ENCODE measurements at places on chromosomes 1 and 21. TPM values are rescaled to one million over a fixed set of nuclear protein-coding genes. Genes with fewer than 3 reads are reported as not detected.

The OLIG2 gene
- total RNA-seq, result not detected

The TNNI3K gene
- total RNA-seq, result 9.7 TPM

The NUCKS1 gene
- total RNA-seq, result 80.6 TPM

The EXTL1 gene
- total RNA-seq, result 1.6 TPM

GRCh38 chr1:10338047-10338446, 60.8 kb upstream of the PGD start:
- no peaks in the 10 kb centered on the region for H3K27me3 ChIP-seq
- H3K4me1 ChIP-seq, result no peaks in the 10 kb centered on the region
- no peak overlapping the region for H3K4me3 ChIP-seq
- no peak for DNase-seq

DNA sequence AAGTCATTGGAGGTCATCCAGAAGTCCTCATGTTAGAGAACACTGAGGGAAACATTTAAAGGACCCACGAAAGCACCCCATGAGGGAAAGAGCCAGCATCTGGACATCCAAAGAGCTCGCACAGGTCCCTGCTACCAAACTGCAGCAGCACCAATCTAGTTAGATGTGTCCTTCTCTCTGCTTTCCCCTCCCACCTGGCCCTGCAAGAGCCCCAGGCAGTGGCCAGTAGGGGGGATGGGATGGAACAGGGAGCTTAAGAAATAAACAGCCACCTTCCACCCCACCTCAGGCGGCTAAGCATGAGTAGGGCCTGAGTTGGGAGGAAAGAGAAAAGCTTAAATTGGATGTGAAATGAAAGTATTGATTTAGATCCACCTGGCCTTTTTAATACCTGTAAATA, 175.9 kb upstream of the KCND3 start:
- no peak overlapping the region for H3K4me3 ChIP-seq
- H3K4me1 ChIP-seq, result no peaks in the 10 kb centered on the region
- H3K36me3 ChIP-seq, result no peaks in the 10 kb centered on the region
- no peak for DNase-seq

DNA sequence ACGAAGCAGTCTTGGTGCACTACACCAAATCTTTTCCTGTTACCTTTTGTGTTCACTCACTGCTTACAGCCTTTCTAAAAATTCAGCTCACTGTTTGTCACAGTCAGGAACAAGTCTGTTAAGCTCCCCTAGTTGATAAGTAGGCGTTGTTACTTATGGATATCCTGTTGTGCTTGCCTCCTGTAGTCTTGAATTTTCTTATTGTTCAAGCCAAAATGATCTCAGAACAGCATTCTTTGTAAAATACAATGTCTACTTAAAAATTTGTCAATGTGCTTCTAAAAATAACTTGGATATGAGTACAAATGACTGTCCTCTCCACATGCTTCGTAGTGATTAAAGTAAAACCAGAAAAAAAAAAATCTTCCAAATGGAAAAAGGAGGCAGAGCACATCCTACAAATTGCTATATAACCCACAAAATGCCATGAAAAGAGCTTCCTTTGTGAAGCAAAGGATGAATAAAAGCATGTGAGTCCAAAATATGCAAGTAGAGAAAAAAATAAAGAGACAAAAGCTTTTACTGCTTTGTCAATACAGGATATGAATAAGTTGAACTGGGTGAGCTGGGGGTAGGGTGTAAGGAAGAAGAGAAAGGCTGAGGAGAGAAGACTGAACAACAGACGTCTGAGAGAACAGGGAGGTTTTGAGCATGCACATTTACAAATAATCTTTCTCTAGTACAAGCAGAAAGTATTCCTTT, 228.9 kb upstream of the ADGRL4 start:
- H3K27me3 ChIP-seq, result no peaks in the 10 kb centered on the region
- H3K27ac ChIP-seq, result no peak overlapping the region
- H3K4me3 ChIP-seq, result no peak overlapping the region
- H3K4me1 ChIP-seq, result no peaks in the 10 kb centered on the region
- no peak for DNase-seq

DNA sequence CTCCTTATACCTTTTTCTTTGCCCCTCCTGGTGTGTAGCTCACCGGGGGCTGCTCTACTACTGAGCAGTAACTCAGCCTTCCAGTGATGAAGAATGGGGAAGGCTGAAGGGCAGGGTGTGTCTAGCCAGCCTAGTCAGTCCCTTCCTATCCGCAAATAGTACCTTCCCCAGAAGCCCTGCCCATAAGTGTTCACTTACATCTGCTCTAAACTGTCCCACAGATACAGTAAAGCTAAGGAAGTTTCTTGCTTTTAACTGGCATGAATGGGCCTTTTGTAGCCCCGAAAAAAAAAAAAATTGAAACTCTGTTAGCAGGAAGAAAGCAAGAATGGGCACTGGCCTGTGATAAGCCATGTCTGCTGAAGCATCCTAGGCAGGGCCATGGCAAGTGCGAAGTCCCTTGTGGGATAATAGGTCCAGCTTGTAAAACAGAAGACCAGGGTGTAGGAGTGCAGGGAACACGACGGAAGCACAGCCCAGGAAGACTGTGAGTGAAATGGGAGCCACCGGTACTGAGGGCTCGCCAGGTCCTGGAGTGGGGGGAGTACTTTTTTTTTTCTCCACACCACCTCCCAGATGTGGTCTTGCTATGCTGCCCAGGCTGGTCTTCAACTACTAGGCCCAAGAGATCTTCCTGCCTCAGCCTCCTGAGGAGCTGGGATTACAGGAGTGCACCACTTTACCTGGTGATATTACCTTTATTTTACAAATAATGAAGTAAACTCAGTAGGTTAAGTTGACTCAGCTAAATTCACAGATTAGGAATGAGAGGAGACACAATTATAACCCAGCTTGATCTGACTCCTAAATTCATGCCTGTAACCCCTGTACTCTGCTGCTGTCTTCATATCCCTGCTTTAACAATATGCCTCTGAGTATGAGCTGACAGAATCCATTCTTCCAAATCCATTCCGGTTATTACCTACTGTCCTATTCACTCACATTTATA, 347.5 kb downstream of the SMYD3 start:
- no peak for DNase-seq
- no peak overlapping the region for H3K4me3 ChIP-seq
- no peaks in the 10 kb centered on the region for H3K27me3 ChIP-seq

- no peak overlapping the region for H3K27ac ChIP-seq
- H3K36me3 ChIP-seq, result no peaks in the 10 kb centered on the region
- H3K27me3 ChIP-seq, result no peaks in the 10 kb centered on the region
- peaks cover 5% of the 10 kb centered on the region for H3K4me1 ChIP-seq
- H3K4me3 ChIP-seq, result no peak overlapping the region
- DNase-seq, result no peak
Observed at GRCh38 chr1:192952646-192953045, 106.5 kb downstream of the UCHL5 start.

Measured in thoracic aorta (tissue), 2 donors.